GM23338 (cell line): ENCODE measurements at places on chromosomes 1 and 21.

GRCh38 chr1:170284512-170284911 lies 138.8 kb downstream of the NTMT2 start:
- no peak for DNase-seq

DNA sequence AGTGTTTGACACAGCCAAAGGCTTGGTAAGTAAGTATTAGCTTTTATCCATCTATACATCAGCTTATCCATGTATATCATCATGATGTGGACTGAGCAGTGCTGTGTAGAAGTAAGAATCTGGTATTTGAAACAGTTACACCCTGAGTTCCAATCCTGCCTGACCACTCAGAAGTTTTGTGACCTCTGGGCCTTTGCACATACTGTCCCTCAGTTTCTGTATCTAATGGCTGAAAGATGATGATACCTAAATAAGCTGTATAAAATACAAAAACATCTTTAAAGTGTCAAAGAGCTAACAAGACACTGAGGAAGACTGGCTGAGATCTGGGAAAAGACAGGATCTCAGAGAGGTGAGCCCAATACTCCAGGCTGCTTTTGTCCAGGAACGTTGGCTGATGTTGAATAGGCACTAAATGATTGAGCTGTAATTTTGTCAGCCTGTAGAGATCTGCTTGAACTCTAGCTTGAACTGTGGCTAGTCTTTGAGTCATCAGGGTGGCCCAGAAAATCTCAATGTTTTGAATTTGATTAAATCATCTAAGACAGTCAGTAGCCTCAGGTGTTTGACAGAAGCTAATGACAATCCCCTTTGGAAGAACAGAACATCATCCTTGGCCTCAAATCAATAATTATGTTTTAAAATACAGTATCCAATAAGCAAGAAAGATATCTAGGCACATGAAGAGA lies 20.2 kb upstream of the OTUD3 start:
- DNase-seq, result no peak

GRCh38 chr1:177849130-177849529 lies 120.7 kb downstream of the SEC16B start:
- DNase-seq, result no peak

DNA sequence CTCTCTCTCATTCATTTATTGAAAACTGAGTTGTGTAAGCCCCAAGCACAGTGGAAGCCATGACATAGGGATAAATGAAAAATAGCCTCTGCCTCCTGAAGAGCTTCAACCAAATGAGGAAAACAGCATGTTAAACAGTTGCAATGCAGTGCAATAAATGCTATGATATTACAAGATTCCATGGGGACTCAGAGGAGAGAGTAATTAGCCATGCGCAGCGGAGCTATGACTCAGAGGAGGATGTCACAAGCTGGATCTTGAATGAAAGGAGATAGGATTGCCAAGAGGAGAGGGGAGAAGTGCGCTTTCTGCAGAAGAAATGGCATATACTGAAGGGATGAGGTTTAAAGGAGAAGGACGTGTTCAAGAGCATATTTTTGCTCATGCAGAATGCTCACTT lies 231.3 kb upstream of the PLXNA2 start:
- no peak for DNase-seq

DNA sequence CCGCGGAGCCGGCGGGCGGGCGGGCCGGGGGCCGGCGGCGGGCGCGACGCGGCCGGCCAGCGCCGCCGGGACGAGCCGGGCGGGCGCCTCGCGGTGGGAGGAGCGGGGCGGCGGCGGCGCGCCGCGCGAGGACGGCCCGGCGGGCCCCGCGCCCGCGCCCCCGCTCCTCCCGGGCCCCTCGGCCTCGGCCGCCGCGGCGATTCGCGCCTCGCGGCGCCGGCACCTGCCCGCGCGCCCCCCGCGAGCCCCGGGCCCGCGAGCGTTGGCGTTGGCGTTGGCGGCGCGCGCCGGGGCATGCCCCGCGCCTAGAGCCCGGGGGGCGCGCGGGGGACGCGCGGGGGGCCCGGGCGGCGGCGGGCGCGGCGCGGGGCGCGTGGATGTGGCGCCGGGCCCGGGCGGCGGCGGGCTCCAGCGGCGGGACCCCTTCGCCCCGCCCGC lies at the start of gene SKI:
SKI (plus strand) TSS at position 163 of the 438 bp plus-strand sequence. CDS start 448 bp downstream, outside the sequence.
- DNase-seq, result peak; percentile 1

DNA sequence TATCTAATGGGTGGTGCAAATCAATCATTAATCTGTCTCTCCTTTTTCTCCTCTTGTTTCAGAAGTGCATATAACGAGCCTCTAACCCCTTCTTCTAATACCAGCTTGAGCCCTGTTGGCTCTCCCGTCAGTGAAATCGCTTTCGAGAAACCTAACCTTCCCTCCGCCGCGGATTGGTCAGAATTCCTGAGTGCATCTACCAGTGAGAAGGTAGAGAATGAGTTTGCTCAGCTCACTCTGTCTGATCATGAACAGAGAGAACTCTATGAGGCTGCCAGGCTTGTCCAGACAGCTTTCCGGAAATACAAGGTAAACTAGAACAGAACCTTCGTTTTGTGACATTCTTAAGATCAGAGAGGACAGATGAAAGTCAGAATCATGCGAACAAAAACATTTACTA lies 25.3 kb upstream of the VAMP3 start:
- no peak for DNase-seq

- no peak for DNase-seq
Observed at GRCh38 chr1:246639732-246640131, 73.5 kb downstream of the CNST start.

DNA sequence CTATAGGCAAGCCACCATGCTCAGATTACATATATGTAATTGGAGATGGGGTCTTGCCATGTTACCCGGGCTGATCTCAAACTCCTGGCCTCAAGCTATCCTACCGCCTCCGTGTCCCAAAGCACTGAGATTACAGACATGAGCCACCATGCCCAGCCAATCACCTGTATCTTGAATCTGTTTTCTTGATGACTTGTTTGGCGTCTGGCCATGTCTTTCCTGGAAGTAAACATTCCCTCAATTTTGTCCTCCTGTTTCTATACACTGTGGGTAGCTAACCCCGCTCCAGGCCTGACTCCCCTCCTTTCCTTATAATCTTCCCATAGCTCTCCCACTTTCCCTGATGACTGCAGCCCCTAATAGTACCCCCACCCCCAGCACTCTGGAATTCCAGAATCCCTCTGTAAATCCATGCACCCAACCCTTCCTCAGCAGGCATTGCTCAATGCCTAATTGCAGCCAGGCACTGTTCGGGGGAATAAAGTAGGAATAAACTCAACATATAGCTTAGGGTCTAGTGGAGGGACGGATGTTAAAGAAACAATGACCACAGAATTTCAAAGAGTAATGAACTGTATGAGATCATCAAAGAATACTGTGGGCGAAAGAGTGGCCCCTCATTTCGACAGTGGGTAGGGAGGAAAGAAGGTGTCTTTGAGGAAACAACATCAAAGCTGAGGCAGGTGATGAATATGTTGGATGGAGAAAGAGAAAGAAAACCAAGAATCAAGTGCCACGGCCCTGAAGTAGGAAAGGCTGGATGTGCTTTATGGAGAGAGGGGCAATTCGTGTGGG lies 161.5 kb downstream of the ADSS2 start:
- no peak for DNase-seq

DNA sequence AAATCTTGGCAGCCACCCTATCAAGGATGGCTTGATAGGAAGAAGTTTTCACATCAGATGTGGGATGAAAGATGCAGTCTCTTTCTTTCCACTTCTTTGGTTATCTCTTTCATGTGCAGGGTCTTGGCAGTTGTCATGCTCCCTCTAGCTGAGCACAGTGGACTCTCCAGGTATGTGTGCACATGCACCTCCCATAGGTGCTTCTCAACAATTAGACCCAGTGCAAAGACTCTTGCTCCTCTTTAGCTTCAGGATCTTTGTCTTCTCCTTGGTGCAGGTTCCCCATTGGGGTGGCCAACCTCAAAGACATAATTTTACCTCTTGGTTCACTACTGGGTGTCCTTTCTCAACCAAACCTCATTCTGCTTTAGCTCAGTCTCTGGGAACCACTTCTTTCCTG lies 80.7 kb downstream of the TBX15 start:
- DNase-seq, result no peak

- no peak for DNase-seq
Observed at GRCh38 chr1:36481771-36482723, 666 bp downstream of the CSF3R start.

GRCh38 chr21:43305811-43306311 lies 121.1 kb downstream of the SIK1 start:
- DNase-seq, result no peak

GRCh38 chr1:205448540-205449253 lies 7.1 kb downstream of the BLACAT1 start:
- peak; percentile 96 for DNase-seq

DNA sequence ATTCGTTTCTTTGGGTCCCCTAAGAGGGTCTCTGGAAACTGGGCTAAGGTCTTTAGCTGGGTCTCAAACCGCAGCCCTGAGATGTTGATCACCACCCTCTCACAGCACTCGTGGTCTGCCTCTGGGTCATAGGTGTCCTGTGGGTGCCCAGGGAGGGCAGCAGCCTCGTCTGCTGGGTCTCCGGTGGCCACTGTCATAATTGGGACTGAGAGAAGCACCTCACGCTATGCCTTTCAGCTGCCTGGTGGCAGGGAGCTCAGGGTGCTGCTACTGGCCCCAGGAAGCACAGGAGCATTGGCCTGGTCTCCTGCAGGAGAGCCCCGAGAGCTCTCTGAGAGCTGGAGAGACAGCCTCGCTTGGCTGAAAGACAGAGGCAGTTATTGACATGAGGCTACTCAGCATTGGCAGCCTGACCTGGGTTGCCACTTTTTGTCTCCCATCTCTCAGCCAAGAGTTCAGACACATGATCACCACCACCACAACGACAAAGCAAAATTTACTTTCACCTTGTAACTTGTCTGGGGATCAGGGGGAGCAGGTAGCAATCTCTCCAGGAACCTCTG lies 1.5 kb downstream of the KCNA2 start:
- DNase-seq, result no peak

GRCh38 chr1:248849152-248849551 lies 9.7 kb downstream of the ZNF692 start:
- no peak for DNase-seq

DNA sequence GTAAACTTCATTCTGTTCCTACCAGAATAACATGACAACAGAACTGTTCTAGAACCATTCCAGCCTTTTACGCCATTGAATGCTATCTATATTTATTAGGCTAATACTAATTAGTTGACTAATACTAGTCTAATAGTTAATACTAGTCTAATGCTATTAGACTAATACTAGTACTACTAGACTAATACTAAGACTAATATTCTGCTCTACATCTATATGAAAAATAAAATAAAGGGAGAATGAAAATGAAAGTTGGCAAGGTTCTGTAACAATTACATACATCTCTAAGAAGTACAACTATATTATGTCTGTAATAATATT lies 40.9 kb upstream of the LRRC8B start:
- no peak for DNase-seq

- DNase-seq, result no peak
Observed at GRCh38 chr1:8815582-8816151, 1.8 kb downstream of the RERE start.

DNA sequence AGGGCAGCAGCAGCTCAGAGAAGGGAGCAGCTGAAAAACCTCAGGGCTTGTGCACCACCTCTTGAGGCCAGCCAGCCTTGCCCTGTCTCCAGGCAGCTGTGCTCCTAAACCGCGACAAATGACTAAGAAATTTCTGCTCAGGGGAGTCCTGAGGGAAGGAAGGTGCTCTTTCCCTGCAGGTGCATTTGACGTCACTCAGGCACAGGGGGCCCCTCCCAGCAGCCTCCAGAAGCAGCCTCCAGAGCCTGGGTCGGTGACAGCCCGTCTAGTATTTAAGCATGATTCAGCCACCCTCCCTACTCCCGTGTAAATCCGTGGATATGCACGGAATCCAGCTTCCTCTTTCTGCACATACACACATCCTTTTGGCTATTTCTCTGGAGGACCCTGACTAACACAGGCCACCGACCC lies 560.5 kb downstream of the KIF26B start:
- no peak for DNase-seq

DNA sequence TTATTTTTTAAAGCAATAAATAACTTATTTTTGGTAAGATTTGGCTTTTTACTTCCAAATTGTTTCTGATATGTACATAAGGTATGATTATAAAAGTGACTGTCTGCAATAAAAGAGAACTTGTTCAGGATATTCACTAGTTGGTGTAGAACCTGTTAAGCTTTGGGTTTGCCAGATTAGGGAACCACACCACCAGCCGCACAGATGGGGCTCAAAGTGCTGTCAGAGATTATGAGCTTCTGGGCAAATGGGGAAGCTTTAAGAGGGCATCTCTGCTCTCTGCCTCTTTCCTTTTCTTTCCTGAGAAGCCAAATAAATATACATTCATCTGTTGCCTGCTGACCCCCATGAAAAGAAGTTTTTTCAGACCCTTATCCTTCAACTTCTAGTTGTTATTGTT lies 25.4 kb downstream of the IVNS1ABP start:
- no peak for DNase-seq

- DNase-seq, result peak; percentile 13
Observed at GRCh38 chr1:171403393-171403792, 81.9 kb upstream of the PRRC2C start.

- no peak for DNase-seq
Observed at GRCh38 chr1:187070076-187070475, 241.3 kb downstream of the PLA2G4A start.

DNA sequence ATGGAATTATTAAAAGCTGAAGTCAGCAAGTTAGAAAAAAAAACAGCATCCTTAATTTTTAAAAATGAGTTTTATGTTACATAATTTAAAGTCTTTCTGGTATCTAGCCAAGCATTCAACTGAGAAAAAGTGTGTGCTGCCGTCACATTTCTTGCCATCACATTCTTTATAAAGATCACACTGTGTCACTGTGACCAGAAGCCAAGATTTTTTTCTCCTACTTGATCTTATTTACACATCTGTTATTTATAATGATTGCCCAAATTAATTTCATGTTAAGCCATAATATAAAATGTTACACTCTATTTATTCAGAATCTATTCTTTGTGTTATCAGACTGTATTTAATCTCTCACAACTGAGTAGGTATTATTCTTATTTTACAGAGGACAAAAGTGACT lies 1603.7 kb downstream of the PLA2G4A start:
- DNase-seq, result no peak

GRCh38 chr21:16504281-16504680 lies 774.5 kb downstream of the USP25 start:
- DNase-seq, result no peak
